Stimulated activated CD4-positive, alpha-beta T cell treated with anti-CD3 and anti-CD28 coated beads, TNF-alpha, amount 100 ng/mL, for 4 hours (primary cell): ENCODE measurements at places on chromosomes 3 and 15.

DNA sequence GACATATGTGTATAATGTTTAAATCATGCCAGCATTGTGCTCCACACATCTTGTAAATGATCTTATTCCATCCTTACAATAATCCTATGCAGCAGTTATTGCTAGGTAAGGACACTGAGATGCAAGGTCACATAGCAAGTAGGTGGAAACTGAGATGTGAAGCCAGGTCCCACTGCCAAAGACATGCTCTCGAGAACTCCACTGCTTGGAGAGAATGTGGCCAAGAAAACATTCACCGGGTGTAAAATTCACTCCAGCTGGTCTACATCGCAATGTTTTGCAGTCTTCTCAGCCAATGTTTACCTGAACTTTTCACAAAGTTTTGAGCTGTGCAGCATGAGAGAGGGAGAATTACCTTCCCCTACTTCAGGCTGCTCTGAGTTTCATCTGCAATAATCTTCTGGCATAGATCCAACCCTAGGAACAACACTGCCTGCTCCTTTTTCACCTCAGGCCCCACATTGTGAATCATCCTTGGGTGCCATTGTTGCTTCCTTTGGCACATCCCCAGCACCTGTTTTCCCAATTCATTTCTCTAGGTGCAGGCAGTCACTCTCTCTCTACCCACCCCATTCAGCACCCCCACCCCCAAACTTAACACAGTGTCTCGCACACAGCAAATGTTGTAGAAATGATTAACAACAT, 53.5 kb upstream of the PRTG start:
- DNase-seq = no peak

DNA sequence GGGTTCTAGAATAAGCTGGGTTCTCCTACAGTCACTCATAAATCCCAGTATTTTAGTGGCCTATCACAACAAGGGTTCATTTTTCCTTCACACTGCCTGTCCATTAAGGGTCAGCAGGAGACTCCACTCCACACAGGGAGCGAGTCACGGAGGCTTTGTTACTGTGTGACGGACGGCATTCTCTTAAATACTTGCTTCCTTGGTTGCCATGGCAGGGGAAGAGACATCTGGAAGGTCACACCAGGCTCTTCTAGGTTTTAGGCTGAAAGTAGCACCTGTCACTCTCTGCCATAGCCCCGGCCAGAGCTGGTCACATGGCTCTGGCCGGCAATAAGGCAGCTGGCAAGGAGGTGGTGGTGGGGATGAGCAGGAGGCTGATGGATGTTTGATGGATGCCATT, 89.4 kb upstream of the ANKRD34C start:
- DNase-seq = no peak

DNA sequence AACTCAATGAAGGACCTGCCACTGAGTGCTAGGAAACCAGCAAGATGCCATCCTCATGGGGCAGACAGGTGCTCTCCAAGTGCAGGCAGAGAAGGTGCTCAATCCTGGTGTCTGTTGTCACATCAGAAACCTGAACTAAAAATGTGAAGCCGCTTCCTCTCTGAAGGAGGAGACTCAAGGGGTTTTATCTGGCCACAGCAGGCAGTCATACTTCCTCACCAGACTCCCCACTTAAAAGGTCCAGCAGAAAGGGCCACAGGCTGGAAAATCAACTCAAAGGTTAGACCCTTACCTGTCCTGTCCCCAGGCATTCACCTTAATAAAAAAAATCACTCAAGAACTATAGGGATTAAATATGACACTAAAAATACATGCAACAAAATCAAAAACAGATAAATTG, 4.8 kb downstream of the CCDC12 start:
- DNase-seq = no peak

DNA sequence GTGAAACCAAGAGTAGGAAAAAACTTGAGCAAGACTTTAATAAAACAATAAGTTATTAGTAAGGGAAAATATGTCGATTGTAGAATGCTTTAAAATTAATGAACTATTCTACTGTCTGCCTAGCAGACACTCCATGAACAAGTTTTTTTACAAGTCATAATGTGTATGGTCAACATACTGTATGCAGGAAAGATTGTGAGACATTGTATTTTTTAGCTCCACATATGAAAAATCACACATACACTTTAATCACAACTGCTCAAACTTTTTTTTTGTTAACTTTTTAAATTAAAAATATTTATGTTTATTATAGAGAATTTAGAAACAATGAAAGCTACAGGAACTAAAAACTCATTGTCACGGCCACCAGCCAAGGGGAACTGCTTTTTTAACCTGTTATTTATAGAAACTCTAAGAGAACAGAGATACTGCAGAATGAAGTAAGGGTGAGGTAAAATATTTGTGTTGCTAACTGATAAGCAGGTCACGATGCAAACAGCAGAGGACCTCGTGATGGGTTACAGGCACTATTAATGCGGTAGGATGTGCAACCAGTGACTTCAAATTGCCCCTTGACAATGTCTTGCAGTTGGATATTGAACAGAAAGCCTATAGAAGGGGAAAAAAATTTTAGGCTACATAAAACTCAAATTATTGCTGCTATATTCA, 53.0 kb downstream of the THSD4 start:
- no peak for DNase-seq

- DNase-seq = no peak
Observed at GRCh38 chr15:39215015-39215414, 365.9 kb upstream of the THBS1 start.

GRCh38 chr3:115922681-115923347, 299.5 kb downstream of the GAP43 start:
- DNase-seq = no peak

- DNase-seq = no peak
Observed at GRCh38 chr15:31222773-31223341, 103.8 kb upstream of the KLF13 start.

DNA sequence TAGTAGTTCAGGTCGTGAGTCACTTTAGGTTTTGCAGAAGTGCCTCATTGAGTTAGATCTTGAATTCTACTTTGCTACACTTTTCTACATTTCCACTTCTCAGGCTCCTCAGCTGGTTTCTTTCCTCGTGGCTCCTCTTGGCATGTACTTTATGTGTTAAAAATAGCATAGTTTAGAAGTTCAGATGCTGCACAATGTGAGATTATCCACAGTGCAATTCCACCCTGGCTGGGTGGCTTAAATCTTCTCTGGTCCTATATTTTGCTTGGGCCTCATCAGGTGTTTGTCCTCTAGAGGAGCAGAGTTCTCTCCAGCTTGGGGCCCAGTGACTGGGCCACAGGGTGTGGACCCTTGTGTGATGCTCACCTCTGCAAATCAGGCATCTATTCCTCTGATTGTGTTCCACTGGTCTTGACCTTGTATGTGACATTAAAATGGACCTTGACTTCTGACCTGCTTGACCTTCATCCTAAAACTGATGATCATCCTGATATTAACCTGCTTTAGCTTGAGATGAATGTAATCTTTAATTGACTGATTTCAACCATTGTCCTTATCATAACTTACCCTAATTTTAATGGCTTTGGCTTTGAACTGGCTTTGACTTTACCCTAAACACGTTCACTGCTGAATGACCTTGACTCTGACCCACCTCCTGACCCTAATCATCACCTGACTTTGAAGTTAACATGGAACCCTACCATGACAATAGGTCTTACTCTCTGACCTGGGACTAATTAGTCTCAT, 63.9 kb upstream of the ACAD9 start:
- DNase-seq = no peak

DNA sequence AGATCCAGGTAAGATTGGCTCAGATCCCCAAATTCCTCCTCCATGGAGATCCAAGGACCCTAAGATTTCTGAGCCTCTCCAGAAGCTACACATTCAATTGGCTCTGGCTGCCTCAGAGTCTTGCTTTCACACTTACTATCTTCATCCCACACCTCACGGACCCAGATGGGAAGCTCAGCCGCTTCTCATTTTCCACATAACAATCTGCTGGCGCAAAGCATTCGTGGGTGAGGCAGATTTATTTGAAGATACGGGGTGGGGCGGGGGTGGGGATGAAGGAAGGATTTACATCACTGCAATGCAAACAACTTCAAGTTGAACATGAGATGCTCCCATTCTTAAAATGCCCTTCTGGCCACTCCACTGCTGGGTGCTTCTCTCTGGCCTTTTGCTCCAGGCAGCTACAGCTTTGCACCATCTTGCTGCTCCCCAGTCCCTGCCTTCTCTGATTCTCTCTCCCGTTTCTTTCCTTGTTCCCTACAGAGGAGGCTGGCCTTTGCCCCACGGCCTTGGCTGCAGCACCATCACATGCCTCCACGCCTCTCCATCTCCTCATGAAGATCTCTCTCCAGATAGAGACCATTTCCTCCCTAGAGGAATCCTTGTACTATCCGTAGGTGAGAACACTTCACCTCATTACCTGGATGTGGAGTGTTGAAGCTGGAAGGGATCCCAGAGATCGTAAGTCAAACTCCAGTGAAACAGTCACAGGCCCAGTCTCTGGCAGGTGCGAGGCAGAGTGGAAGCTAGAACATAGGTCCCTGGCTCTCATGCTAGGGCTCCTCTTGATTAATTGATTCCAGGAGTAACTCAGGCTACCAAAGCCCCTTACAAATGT, 175.9 kb downstream of the RPLP1 start:
- no peak for DNase-seq

DNA sequence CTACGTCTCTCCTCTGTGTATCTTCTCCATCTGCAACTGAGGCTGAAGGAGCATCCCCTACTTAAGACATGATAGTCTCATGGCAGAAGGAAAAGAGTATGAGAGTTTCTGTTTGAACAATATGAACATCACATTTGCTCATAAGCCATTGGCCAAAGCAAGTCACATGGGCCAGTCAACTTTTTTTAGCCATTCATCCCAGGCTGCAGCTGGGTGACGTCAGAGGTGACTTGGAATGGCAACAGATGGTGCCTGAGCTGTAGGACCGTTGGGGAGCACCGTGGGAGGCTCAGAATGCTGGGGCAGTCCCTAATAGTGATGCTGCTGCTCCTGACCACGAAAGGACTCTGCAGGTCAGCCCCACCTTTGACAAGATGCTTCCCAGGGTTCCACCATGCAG, 58.7 kb downstream of the CRTC3 start:
- no peak for DNase-seq

DNA sequence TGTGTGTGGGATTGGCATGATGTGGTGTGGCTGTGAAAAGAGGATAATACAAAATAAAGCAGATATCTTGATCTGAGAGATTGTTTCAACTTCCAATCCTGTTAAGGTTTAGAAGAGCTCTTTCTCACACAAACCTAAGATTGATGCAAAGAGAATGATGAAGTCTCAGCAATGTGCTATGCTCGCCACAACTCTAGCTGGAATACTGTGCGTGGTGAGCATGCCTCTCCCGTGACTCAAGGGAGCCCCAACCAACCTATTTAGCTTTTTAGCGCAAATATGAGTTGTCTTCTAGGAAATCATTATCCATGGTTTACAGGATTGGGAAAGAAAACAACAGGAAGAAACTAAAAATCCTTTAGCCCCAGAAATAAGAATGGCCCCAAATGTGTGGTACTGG, 28.5 kb downstream of the BTLA start:
- DNase-seq = no peak

GRCh38 chr3:146823622-146824021, 218.5 kb upstream of the PLSCR5 start:
- DNase-seq = no peak

DNA sequence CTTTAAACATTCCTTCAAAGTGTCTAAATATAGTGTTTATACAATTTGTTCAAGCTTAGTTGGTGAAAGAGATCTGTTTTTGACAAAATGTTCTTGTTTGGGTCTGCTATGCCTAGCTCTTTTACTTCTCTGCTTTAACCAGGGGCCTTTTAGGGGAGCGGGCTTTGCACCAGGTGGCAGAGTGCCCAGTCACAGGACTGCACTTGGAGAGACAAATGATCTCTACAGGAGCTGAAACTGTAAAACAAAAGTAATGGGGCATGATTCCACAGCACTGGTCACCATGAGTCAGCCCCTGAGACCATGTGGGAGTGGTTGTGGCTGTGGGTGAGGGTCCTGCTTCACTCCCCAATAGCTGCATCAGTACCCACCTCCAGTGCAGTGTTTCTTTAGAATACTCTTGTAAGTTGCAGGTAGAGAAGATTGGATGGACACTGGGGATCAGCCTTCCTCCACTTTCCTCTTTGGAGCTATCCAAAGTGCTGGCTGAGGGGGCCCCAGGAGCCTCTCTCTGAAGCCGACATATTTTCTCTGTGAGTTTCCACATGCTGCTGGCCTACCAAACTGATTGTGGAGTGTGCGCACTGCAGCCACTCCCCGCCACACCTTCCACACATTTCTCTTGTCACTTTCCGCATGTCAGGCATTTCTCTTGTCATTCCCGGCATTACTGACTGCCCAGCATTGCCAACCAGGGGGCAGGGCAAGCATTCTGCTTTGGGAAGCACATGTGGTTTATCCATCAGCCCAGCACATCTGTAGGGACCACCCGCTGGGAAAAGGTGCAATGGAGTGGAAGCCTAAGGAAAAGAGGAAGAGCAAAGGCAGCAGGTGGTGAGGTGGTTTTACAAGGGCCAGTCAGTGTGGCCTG, 110.0 kb downstream of the EPHB1 start:
- no peak for DNase-seq

DNA sequence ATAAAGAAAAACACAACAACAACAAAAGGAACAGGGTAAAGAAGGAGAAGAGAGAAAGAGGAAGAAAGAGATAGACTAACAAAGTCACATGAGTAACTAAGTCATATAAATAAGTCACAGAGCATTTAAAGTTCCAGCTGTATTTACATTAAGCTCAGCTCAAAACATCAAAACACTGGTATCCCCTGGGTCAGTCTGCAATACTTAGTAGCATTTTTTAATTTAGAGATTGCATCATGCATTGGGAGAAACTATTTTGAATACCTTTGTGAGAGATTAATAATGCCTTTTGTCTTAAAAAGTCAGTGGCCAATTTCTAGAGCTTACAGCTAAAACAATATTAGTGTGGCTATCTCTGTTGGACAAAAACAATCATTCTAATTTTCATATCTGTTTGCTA, 78.4 kb downstream of the NEK10 start:
- no peak for DNase-seq

- no peak for DNase-seq
Observed at GRCh38 chr15:53535886-53536285, 223.6 kb downstream of the WDR72 start.

GRCh38 chr3:112807685-112808084, 39.0 kb downstream of the CD200R1L start:
- no peak for DNase-seq

- no peak for DNase-seq
Observed at GRCh38 chr15:40111888-40112287, 3.2 kb upstream of the BMF start.

GRCh38 chr3:160384639-160385318, 14.2 kb downstream of the IFT80 start:
- no peak for DNase-seq

DNA sequence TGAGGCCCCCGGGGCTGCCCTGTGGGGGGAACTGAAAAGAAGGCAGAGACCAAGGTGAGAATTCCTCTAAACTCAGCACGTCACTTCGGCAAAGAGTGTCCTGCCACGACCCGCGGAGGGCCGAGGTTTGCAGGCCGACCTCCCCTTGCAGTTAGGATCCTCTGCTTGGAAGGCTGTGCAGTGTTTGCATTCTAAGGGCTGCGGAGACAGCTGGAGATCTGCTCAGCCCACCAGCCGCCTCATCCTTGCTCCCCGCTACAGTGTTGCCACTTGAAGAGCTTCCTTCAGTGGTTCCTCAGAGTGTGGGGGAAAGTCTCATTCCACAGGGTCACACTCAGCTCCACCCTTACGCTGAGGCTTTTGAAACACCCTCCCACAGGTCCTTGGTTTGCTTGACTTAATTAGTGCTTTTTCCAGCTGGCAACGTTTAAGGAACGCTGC, 10.8 kb downstream of the SLC51A start:
- no peak for DNase-seq
